HT1080 (cell line): ENCODE measurements at places on chromosomes 2 and 18.
A peak's percentile ranks its signal among the peaks of the same experiment; 100 is the strongest.

DNA sequence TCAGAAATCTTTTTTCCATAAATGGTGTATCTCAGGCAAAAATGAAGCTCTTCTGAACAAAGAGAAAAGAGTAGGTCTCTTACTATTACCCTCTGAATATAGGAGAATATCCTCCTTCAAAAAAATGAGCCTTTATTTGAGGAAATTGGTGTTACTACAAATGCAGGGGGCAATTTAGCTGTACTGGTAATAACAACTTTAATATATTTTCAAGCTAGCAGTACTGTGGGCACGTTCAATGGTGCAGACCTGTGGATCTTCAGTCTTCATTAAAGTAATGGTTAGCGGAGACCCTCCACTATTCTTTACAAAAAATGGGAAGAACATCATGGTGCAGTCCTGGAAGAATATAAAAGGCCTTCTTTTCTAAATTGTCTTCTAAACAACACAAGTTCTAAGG, 661.3 kb downstream of the TMEM182 start:
- DNase-seq, result no peak

- DNase-seq, result no peak
These were observed 531.8 kb downstream of the LRP1B start for GRCh38 chr2:141598982-141599381.

- DNase-seq, result peak; percentile 25
These were observed 289.4 kb downstream of the ZEB2 start for GRCh38 chr2:144230448-144231085.

GRCh38 chr2:167293943-167294775, 405.9 kb downstream of the XIRP2 start:
- peak; percentile 53 for DNase-seq

DNA sequence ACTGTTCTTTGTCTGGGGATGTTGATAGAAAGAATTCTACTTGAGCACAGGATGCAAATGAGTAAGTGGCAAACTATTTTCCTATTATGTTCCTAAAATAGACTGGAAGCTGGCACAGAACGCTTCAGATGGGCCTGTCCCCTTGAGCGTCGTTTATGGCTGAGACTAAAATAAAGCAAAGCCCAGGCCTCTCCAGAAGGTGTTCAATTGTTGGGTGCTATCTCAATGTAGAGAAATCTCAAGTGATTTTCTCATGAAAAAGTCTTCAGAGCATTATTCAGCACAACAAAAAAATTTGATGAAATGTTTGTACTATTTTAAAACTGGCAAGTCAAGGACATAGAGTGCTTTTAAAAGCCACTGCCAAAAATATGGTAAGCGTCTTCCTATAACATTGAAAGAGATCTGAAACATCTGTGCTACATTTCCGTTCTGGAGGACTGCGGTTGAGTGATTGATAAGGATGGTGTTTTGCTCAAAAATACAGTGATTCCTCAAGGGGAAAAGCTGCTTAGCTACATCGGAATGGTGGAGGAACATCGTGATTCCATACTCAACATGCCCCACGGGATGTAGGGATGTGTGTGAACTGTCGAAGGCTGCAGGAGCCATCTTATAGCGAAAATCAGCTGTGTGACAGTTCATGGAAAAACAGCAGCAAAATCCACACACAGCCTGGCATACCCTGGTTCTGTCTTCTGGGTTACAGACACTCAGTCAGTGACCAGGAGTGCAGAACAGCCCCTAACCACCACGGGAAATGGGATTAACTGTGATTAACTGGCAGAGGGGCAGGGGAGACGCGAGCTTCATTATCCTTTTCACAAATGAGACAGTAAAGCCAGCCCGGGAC, 10.4 kb upstream of the LRRFIP1 start:
- DNase-seq, result peak; percentile 77

DNA sequence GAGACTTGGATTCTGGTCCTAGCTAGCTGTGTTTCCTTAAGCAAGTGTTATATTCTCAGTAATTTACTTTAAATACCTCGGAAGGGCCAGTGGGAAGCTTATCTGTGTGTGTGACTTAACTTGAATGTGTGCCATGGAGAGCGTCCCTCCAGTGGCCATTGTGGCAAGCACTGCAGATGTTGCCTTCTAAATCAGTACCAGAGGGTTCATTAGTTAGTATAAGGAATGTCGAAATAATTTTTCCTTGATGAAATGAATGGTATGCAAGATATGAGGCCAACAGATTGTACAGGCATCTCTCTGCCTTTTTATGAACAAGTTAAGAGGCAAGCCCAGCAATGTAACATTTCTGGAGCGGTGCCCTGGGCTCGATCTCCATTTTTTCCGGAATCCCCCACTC, 52.0 kb downstream of the FBXO36 start:
- no peak for DNase-seq

GRCh38 chr2:169776252-169776761, 22.4 kb upstream of the SSB start:
- DNase-seq, result no peak
